ENCODE measurements at places on chromosomes 7 and 10. TPM values are rescaled to one million over a fixed set of nuclear protein-coding genes. Genes with fewer than 3 reads are reported as not detected.

DNA sequence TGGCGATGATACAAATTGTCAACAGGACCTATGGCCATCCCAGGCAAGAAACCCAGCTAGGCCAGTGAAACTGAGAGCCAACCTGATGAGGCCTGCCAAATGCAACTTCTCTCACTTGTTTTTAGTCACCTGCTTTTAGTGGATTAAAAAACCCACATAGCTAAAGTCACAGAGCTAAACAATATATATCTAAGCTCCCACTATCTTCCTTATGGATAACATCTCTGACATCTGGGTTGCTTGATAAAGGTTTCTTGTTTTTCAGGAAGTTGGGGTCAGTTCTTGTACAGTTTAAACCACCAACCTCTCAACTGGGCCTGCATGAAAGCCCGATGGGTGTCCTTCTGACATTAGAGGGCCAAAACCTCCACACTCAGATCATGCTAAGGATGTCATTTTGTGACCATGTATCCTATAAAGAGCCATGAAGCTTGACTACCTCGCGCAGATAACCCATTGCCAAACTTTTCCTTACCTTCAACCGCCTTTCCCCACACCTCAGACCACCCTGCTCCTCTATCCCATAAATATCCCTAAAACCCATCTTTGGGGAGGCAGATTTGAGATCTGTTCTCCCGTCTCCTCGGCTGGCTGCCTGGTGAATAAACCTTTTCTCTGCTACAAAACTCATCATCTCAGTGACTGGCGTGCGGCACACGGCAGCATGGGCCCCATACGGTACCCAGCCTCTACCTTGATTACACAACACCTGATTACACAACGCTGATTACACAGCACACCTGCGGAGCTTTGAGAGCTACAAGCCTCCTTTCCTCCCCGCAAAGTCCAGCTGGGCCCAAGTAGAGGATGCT is 797 bp upstream of the STMP1 start:
- no peaks in the 10 kb centered on the region for H3K36me3 ChIP-seq
- peaks cover 35% of the 10 kb centered on the region for H3K4me1 ChIP-seq
- H3K27me3 ChIP-seq: no peaks in the 10 kb centered on the region
- H3K4me3 ChIP-seq: peak overlapping the region; percentile 99
- H3K27ac ChIP-seq: peak overlapping the region; percentile 99

- peaks cover 33% of the 10 kb centered on the region for H3K4me1 ChIP-seq
- H3K4me3 ChIP-seq: no peak overlapping the region
- no peak for DNase-seq
- no peaks in the 10 kb centered on the region for H3K27me3 ChIP-seq
- peaks cover 40% of the 10 kb centered on the region for H3K36me3 ChIP-seq
- H3K27ac ChIP-seq: peak overlapping the region; percentile 75
Measured at GRCh38 chr7:107971613-107972012, 31.3 kb downstream of the LAMB1 start.

DNA sequence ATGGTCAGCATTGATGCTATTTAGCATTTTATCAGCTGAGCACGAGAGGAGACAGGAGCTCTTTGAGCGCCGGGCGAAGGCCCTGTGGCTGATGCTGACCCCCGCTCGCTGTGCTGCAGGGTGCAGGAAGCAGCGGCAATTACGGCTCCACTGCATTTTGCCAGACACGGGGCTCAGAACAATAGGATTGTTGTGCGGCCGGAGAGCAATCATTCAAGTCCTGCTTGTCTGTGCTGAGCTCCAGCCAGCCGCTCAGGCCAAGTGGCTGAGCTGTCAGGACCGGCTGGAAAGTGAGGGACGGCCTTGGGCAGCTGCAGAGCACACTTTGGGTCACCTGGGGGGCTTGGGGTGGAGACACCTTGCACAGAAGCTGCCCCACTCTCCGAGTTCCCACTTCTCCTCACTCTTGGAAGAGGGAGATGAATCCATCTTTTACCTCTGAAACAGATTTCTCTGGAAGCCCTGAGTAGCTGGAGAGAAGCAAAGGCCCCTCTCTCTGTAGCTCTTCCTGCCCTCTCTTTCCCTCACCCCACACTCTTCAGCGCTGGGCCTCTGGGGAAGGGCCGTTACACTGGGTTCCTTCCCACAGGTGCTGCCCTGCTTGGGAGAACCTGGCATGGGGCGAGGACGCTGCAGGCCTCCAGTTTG is 17.3 kb upstream of the ADARB2 start:
- H3K4me1 ChIP-seq: no peaks in the 10 kb centered on the region
- no peak overlapping the region for H3K27ac ChIP-seq
- peaks cover 13% of the 10 kb centered on the region for H3K27me3 ChIP-seq
- DNase-seq: no peak

GRCh38 chr10:132498562-132499366 is 38.8 kb upstream of the INPP5A start:
- H3K36me3 ChIP-seq: no peaks in the 10 kb centered on the region
- no peak overlapping the region for H3K27ac ChIP-seq
- H3K4me3 ChIP-seq: no peak overlapping the region
- H3K4me1 ChIP-seq: peaks cover 17% of the 10 kb centered on the region

DNA sequence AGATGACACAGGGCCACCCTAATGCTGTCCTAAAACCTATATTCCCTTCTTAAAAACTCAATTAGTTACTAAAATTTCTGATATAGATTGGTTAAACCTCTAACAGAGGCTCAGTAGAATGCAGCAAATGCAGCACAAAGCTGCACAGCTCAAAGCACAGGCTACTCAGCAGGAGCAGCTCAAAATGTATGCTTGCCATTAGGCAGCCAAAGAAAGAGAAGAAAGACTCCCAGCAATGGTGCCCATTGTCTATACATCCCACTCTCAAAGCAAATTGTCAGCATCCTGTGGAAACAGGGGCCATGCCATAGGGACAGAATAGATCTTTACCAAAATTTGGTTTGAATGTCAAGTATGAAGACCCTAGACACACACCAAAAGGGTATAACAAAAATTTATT is 73.5 kb downstream of the TFPI2 start:
- no peaks in the 10 kb centered on the region for H3K36me3 ChIP-seq
- H3K4me1 ChIP-seq: peaks cover 16% of the 10 kb centered on the region
- H3K27ac ChIP-seq: no peak overlapping the region

DNA sequence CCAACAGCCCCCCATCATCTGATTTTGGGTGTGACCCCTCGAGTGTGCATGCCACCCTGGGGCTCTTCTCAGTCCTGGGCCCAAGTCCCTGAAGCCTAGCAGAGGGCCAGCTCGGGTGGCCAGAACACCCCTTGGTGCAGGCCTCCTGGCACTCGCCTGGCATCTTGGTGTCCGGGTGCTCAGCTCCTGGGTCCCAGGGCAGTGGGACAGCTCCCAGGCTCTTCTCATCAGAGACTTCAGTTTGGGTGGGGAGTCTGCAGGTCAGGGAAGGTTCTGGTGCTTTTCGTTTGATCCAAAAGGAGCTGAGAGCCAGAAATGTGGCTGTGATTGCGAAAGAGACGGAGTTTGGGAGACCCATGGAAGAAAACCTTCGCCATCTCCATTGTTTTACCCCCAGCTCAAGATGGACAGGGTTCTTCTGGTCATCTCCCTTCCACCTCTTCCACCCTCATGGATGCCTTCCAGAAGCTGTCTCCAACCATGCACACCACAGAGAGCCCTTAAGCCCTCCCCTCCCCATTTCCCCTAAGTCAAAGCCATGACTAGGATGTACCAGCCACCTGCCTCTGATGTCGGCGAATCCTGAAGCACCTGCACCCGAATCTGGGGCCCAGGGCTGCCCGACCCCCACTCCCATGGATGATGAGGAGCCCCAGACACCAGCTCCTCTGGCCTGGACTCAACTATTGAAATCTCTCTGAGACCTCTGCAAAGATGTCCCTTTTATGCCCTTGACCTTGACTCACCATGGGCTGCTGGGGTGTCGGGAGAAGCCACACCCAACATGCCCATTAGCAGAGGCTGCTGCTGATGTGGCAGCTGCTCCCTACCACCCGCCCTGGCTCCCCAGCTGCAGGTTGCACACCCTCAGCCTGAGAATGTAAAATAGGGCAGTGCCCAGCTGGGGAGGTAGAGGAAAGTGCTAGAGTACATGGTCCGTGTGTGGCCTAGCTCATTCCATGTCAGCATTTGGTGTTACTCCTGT is 55.3 kb downstream of the ADCYAP1R1 start:
- H3K4me3 ChIP-seq: no peak overlapping the region
- DNase-seq: no peak
- no peaks in the 10 kb centered on the region for H3K36me3 ChIP-seq
- H3K27ac ChIP-seq: no peak overlapping the region
- peaks cover 46% of the 10 kb centered on the region for H3K27me3 ChIP-seq

GRCh38 chr10:73881221-73881919 is 7.0 kb upstream of the CAMK2G start:
- no peak overlapping the region for H3K27ac ChIP-seq
- H3K4me1 ChIP-seq: peaks cover 20% of the 10 kb centered on the region
- H3K36me3 ChIP-seq: no peaks in the 10 kb centered on the region
- no peak for DNase-seq

GRCh38 chr10:5828725-5829124 is 15.5 kb upstream of the GDI2 start:
- no peaks in the 10 kb centered on the region for H3K27me3 ChIP-seq
- no peak overlapping the region for H3K4me3 ChIP-seq
- H3K27ac ChIP-seq: no peak overlapping the region
- DNase-seq: peak; percentile 53

- no peak overlapping the region for H3K4me3 ChIP-seq
- no peaks in the 10 kb centered on the region for H3K36me3 ChIP-seq
- peaks cover 7% of the 10 kb centered on the region for H3K4me1 ChIP-seq
- no peak overlapping the region for H3K27ac ChIP-seq
- no peak for DNase-seq
- H3K27me3 ChIP-seq: peaks cover 29% of the 10 kb centered on the region
Measured at GRCh38 chr10:47290338-47290737, 9.7 kb upstream of the GDF10 start.

DNA sequence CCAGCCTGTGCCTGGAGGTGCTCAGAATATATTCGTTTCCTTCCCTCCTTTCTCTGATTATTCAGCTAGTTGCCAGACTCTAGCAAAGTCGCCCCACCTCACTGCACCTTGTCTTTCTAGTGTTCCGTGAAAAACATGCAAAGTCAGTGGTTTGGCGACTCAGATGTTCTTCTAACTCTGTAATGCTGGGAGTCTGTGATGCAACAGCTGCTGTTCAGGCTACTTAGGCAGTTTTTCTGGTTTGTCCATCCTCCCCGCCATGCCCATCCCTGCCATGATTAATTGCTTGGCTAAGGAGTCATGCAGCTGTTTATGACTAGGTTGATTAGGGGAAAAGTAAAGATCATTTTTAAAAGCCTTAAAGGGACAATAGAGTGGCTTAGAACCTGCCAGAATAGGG is 99.4 kb downstream of the MTPN start:
- H3K36me3 ChIP-seq: peaks cover 2% of the 10 kb centered on the region
- DNase-seq: no peak
- no peaks in the 10 kb centered on the region for H3K27me3 ChIP-seq
- peaks cover 11% of the 10 kb centered on the region for H3K4me1 ChIP-seq

GRCh38 chr10:68938117-68938516 is 17.9 kb upstream of the DDX21 start:
- no peak for DNase-seq
- H3K27me3 ChIP-seq: no peaks in the 10 kb centered on the region
- H3K27ac ChIP-seq: no peak overlapping the region
- no peaks in the 10 kb centered on the region for H3K4me1 ChIP-seq

DNA sequence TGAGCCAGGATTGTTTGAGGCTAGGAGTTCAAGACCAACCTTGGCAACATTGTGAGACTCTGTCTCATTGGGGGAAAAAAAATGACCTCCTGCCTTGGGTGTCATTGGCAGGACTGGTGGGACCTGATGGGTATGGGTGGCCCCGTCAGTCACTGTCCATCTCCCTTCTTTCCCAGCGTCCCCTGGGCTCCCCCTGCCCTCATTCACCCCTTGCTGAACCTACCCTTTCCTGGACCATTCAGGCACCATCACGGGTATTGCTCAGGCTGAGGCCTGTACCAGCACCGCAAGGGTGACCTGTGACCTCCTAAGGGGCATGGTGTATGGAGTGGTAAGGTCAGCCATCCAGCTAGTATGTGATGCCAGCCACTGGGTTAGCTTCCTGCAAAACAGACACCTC is 19.4 kb downstream of the ASL start:
- H3K4me3 ChIP-seq: no peak overlapping the region
- H3K27ac ChIP-seq: no peak overlapping the region
- H3K36me3 ChIP-seq: no peaks in the 10 kb centered on the region
- no peaks in the 10 kb centered on the region for H3K27me3 ChIP-seq

GRCh38 chr7:20661884-20662283 is 46.4 kb downstream of the ABCB5 start:
- H3K27ac ChIP-seq: no peak overlapping the region
- no peak for DNase-seq
- no peak overlapping the region for H3K4me3 ChIP-seq
- no peaks in the 10 kb centered on the region for H3K4me1 ChIP-seq
- no peaks in the 10 kb centered on the region for H3K36me3 ChIP-seq
- peaks cover 11% of the 10 kb centered on the region for H3K27me3 ChIP-seq

DNA sequence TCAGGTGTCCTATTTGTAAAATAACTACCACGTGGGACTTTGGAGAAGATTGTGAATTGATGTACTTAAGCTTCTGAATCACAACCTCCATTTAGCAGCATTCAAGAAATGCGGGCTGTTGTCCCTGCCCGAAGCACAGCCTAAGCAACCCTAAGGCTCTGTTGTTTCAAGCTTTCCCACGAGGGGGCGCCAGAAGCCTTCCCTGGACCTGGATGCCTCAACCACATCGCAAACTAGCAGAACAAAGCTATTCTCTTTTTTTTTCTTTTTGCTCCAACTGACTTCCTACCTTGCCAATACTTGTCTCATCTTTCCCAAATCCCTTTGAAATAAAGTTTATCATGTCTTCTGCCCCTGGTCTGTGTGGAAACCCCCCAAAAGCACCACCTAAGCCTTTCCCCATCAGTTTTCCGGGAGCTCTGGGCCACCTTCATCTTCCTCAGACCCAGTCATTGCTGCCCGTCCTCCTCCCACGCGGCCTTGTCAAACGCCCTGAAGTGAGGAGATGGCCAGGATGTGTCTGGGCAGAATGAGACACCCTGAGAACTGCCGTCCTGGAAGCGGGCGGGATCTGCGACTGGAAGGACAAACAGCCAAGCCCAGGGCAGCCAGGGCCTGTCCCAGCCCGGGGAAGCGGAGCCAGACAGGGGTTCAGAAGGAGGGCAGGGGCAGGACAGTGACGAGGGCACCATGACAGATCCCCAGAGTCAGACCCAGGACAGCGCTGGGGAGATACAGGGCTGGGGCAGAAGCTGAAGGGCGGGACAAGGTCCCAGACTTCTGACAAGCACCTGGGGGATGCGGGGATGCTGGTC is 112.7 kb downstream of the SLIT1 start:
- no peaks in the 10 kb centered on the region for H3K4me1 ChIP-seq
- H3K27me3 ChIP-seq: peaks cover 56% of the 10 kb centered on the region
- no peaks in the 10 kb centered on the region for H3K36me3 ChIP-seq

- no peak for DNase-seq
- no peak overlapping the region for H3K4me3 ChIP-seq
- H3K4me1 ChIP-seq: peaks cover 6% of the 10 kb centered on the region
- H3K27ac ChIP-seq: no peak overlapping the region
- H3K27me3 ChIP-seq: peaks cover 11% of the 10 kb centered on the region
Measured at GRCh38 chr10:44242826-44243225, 142.1 kb downstream of the CXCL12 start.

The LDB3 gene
- total RNA-seq: 4.0 TPM

The CTNNA3 gene
- 0.92 TPM for total RNA-seq

The FAM131B gene
- total RNA-seq: 4.0 TPM

The SAMD9 gene
- 5.0 TPM for total RNA-seq

The ZNF853 gene
- 16.2 TPM for total RNA-seq

The SPDYE2B gene
- not detected for total RNA-seq

The TRIM8 gene
- 40.3 TPM for total RNA-seq
